ENCODE measurements at places on chromosomes 1 and 21. TPM values are rescaled to one million over a fixed set of nuclear protein-coding genes. Genes with fewer than 3 reads are reported as not detected.

DNA sequence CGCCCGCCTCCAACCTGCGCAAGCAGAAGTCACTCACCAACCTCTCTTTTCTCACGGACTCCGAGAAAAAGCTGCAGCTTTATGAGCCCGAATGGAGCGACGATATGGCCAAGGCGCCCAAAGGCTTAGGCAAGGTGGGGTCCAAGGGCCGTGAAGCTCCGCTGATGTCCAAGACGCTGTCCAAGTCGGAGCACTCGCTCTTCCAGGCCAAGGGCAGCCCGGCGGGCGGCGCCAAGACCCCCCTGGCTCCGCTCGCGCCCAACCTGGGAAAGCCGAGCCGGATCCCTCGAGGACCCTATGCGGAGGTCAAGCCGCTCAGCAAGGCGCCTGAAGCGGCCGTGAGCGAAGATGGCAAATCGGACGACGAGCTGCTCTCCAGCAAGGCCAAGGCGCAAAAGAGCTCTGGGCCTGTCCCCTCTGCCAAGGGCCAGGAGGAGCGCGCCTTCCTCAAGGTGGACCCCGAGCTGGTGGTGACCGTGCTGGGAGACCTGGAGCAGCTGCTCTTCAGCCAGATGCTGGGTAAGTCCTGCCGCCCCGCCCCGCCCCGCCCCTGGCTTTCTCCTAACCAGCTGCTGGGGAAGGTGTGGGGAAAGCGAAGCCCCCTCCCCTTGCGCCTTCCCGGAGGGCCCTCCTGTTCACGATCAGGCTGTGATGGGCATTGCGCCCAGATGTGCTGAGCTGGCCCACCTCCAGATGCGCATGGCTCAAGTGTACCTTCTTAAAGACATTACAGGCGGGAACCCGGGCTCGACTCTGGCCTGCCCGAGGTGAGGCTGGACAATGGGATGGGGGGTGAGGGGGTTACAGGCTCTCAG lies 110.2 kb downstream of the NAV1 start:
- H3K36me3 ChIP-seq, result peaks cover 25% of the 10 kb centered on the region
- peak overlapping the region; percentile 93 for H3K4me3 ChIP-seq
- peaks cover 68% of the 10 kb centered on the region for H3K4me1 ChIP-seq
- H3K27me3 ChIP-seq, result peaks cover 2% of the 10 kb centered on the region

DNA sequence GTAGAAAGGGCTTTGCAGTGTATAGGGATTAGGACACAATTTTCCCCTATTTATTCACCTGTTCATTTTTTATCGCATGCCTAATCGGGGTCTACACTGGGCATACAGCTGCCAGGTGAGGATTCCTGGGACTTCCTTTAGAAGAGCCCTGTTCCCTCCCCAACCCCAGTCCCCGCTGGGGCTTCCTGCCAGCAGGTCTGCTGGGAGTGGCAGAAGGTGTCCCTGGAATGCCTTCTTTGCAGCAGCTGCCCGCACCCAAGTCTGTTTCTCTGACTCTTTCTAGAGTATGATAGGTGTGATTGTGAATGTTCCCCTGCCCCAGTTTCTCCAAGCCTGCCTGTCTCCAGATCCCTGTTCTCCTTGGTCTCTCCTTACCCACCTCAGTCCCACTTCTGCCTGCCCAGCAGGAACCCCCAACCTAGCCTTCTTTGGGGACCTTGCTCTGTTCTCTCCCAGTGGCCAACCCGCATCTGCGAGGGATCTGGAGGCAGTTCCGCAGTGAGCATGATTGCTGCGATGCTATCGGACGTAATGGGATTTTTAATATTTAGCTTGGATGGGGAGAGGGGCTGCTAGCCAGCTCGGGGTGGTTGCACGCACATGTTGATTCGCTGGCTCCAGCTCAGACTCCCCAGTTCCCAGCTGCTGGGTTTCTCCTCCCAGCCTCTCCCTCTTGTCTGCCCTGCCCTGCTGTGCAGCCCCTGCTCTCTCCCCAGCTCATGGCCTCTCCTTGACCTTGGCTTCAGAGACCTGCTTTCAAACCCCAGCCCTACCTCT lies 79.8 kb downstream of the EPHB2 start:
- H3K27ac ChIP-seq, result no peak overlapping the region
- DNase-seq, result no peak
- H3K4me3 ChIP-seq, result no peak overlapping the region
- H3K36me3 ChIP-seq, result no peaks in the 10 kb centered on the region

- no peaks in the 10 kb centered on the region for H3K27me3 ChIP-seq
- H3K4me3 ChIP-seq, result no peak overlapping the region
- no peak for DNase-seq
These were observed 6.0 kb upstream of the C1orf174 start for GRCh38 chr1:3905953-3906671.

NTNG1 gene
- 7.9 TPM for total RNA-seq

CLDN14 gene
- total RNA-seq, result not detected

TTC22 gene
- total RNA-seq, result not detected

PRDX1 gene
- total RNA-seq, result 1,087 TPM

DNA sequence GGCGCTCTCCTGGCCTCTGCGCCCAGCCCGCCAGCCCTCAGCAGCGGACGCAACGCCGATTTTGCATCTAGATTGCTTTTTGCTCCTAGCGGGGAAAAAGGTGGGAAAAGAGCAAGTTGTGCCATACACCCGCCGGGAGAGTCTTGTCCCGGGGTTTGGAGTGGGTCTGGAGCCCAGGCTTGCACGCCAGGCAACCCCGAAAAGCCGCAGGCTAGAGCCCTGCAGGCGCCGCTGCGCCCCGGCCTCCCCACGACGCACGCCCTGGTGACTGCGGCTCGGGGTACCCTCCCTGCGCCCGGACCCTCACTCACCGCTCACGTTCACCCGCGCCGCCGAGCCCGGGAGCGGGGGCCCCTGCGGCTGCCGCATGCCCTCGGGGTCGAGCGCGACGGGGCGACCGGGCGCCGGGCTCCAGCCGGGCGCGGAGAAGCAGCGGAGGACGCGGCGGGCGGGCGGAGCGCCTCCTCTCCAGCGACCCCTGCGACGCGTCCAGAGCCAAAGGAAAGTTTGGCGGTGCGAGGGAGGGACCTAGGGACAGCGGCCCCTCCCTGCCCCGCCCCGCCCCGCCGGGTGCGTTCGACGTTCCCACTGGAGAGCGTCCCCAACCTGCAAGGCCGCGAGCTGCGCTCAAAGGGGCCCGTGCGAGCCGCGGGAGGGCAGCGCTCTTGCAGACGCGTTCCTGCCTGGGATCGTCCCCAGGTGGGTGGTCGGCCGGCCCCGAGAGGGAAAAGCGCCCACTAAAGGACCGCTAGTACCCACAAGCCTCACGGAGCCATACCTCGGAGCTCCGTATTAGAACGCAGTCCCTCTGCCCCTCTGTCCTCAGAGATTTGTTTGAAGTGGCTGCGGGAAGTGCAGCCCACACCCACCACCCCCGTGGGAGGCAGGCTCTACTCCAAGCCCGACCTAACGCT lies at the start of gene LPAR3:
TSS of gene LPAR3 (minus strand) at position 502 of the 914 bp plus-strand sequence. CDS start 27,086 bp downstream, outside the sequence.
- H3K27me3 ChIP-seq, result peaks cover 31% of the 10 kb centered on the region
- no peak for DNase-seq
- peak within 1 kb of the TSS; percentile 77 for H3K4me3 ChIP-seq
- H3K4me1 ChIP-seq, result no peaks in the 10 kb centered on the region

GRCh38 chr1:152907686-152908601 lies at the start of gene IVL:
Gene IVL, plus strand, starts transcription at chr1:152908546. Its CDS starts 1,252 bp downstream, at chr1:152909798.
- peak within 1 kb of the TSS; percentile 25 for H3K27ac ChIP-seq
- DNase-seq, result no peak
- peaks cover 8% of the 10 kb centered on the region for H3K27me3 ChIP-seq
- H3K36me3 ChIP-seq, result peaks cover 7% of the 10 kb centered on the region
- H3K4me3 ChIP-seq, result no peak within 1 kb of the TSS

ADGRL4 gene
- 11.8 TPM for total RNA-seq

SMIM11 gene
- total RNA-seq, result 1.9 TPM

SHISAL2A gene
- total RNA-seq, result not detected
